ENCODE measurements at places on chromosomes 5 and 9. TPM values are rescaled to one million over a fixed set of nuclear protein-coding genes. Genes with fewer than 3 reads are reported as not detected.

- DNase-seq = no peak
Measured at GRCh38 chr5:121296356-121296755, 555.3 kb upstream of the FTMT start.

DNA sequence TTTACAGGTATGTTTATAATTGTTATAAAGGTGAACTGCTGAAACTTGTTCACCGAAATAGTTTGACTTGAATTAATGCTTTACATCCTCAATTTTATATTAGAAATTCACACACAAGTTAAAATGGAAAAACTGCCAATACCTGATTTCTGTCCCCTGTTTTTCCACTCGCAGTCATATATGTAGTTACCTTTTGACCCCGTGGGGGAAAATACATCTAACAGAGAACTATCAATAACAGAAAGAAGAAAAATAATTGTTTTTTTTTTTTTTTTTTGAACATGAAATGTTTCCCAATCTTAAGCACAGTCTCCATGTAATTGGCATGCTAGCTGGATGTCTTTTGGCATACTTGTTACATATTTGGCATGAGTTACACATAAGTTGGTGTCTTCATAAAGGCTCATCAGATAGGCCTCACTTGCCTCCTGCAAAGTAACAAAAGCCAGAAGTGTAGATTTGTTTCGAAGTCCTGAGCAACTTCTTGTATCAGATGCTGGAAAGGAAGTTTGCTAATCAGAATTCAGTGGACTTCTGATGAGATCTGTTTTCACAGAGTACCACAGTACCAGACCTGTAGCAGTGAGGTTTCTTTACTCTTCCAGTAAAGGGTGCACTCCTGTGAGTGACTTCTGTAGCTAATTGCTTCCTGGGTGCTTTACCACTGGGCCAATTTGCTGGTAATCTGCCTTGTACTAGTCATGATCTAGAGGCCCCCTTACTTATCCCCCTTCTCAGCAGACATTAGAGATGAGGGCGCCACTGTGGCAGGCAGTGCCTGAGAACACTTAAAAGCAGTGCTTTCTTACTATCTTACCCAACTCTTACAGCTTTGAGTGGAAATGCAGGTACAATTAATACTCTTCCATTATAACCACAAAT is 36.2 kb upstream of the CXXC5 start:
- DNase-seq = no peak

DNA sequence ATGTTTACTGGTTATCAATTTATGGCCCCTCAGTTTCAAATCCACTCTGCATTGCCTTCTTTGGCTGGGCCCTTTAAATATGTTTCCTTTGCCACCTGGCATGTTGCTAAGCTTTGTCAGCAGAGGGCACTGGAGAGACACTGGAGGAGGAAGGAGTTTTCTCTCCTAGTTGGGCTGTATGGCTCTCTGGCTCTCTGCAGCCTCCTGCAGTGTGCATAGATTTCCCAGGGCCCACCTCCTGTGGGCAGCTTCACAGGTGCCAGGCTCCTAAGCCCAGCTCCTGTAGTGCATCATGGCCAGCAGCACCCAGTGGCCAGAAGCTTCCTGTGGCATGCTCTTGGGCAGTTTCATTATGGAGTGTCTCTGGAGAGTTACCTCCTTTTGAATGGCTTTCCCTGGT is 23.3 kb downstream of the CAVIN4 start:
- peak; percentile 67 for DNase-seq

- no peak for DNase-seq
Measured at GRCh38 chr5:180604271-180604670, 13.0 kb upstream of the SCGB3A1 start.

DNA sequence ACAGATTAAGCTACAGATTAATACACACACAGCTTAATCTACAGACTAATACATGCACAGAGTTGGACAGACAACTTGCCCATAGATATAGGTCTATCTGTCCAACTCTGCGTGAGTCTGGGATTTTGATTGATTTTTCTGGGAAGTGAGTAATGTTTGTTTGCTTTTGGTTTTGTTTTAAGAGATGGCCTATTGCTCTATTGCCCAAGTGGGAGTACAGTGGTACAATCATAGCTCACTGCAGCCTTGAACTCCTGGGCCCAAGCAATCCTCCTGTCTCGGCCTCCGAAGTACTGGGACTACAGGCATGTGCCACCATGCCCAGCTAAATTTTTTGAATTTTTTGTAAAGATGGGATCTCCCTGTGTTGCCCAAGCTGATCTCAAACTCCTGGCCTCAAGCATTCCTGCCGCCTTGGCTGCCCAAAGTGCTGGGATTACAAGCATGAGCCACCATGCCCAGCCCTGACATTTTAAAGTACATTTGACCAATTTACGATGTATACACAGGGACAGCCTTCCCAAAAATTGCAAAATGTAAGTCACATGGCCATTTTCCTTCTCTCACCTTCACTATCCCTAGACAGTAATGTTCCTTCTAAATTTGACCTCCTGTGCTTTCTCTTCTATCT is 50.8 kb downstream of the PAPPA start:
- DNase-seq = no peak

DNA sequence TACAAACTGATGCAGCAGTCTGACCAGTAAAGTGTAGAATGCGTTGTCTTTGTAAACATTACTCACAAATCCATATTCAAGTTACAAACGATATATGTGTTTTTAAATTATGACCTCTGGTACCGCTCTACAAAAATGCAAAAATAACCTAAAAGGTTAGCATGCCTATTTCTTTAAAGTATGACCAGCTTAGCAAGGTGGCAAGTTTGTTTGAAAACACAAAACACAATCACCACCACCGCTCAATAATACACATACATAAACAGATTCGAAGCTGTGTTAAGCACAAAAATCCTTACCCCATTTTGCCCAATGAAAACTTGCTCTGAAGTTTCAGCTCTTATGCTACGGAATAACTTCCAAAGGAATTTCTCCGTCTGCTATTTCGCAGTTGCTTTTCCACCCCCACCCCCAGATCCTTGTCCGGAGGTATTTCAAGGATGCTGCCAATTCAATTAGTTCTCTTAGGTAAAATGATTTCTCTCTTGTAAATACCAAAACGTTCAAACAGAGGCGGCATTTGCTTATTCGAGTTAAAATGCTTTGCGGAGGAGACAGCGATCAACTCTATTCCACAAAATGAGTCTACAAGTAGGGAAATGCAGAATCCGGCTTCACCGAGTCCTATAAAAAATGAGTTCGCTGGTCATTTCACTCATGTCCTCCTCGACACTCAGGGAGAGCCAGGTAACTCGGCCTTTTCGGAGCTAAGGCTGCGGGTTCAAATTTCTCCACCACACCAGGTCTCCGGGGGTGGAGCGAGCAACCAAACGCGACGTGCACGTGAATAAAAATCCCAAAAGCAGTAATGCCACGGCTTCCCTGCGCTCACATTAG is 1.2 kb downstream of the HOMER1 start:
- peak; percentile 7 for DNase-seq

GRCh38 chr9:16824545-16825330 is 45.7 kb downstream of the BNC2 start:
- DNase-seq = no peak

DNA sequence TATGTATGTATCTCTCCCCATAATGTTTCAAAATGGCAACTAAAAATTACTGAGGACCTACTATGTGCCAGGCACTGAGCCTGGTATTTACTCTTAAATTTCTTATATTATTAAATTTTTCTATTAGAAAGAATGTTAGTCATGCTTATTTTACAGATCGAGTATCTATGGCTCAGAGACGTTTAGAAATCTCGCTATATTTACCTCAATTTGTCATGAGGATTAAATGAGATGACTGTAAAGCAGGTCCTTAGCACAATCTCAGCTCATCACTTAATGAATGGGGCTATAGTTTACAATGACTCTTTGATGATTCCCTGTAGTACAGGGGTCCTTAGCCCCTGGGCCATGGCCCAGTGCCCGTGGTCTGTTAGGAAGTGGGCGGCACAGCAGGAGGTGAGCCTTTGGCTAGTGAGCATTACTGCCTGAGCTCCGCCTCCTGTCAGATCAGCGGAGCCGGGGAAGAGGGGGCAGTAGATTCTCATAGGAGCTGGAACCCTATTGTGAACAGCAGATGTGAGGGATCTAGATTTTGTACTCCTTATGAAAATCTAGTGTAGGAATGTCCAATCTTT is 15.5 kb downstream of the ENC1 start:
- no peak for DNase-seq

- peak; percentile 23 for DNase-seq
Measured at GRCh38 chr9:133955821-133956411, 36.2 kb downstream of the VAV2 start.

- no peak for DNase-seq
Measured at GRCh38 chr5:108420158-108420557, 38.3 kb upstream of the FBXL17 start.

- DNase-seq = no peak
Measured at GRCh38 chr5:478982-479535, 36.1 kb downstream of the EXOC3 start.

SLC24A2 gene
- total RNA-seq = not detected

MAP1B gene
- 0.06 TPM for total RNA-seq

DNAJC18 gene
- total RNA-seq = 6.8 TPM

AK6 gene
- total RNA-seq = 33.3 TPM

CDKN2B gene
- 0.65 TPM for total RNA-seq

PCDHB12 gene
- total RNA-seq = not detected

HNRNPH1 gene
- total RNA-seq = 895 TPM

KCNT1 gene
- not detected for total RNA-seq

GPR150 gene
- 1.2 TPM for total RNA-seq
